ENCODE measurements at places on chromosomes 3 and 15. TPM values are rescaled to one million over a fixed set of nuclear protein-coding genes. Genes with fewer than 3 reads are reported as not detected.

GRCh38 chr3:141401095-141401494, 32.8 kb downstream of the ZBTB38 start:
- DNase-seq, result no peak
- peaks cover 41% of the 10 kb centered on the region for H3K36me3 ChIP-seq
- no peaks in the 10 kb centered on the region for H3K27me3 ChIP-seq
- H3K4me1 ChIP-seq, result peaks cover 36% of the 10 kb centered on the region
- H3K4me3 ChIP-seq, result no peak overlapping the region
- peak overlapping the region; percentile 95 for H3K27ac ChIP-seq

DNA sequence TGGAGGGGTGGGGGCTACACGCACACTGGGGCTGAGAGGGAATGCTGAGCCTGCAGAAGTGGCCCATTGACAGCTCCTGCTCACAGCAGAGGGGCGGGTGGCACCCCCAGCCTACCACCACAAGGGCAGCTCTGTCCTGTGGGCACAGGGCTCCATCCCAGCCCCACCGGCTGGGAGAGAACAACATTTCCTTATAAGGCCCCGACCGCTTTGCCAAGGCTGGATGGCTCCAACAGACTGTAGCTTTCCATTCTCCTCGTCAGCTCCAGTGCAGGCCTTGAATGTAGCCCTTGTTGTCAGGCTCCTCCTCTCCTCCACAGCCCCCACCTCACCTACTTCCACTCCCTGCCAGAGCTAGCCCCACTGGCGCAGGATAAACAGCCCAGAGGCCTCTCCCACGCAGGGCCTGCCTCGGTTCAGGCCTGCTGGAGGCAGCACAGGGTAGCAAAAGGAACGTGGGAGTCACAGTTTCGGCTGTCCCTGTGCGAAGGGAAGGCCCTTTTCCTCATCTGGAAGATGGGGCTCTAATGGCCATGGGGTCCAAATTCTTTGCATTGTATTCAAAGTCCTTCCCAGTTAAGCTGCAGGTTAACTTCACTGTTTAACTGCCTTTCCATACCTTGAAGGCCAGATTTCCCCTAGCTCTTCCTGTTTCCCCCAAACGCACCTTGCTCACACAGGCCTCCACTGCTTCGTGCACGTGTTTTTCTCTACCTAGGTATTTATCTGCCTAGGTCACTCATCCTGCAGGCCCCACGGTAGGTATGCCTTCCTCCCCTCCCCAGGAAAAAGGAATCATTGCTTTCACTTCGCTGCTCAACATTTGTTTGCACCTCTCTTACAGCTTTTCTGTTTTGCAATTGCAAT, 101.6 kb upstream of the LPP start:
- peak; percentile 79 for DNase-seq
- H3K27ac ChIP-seq, result no peak overlapping the region
- no peak overlapping the region for H3K4me3 ChIP-seq

The C3orf20 gene
- total RNA-seq, result not detected

GRCh38 chr3:38646630-38647029, 2.9 kb downstream of the SCN5A start:
- no peak overlapping the region for H3K27ac ChIP-seq
- H3K4me1 ChIP-seq, result no peaks in the 10 kb centered on the region
- peaks cover 42% of the 10 kb centered on the region for H3K27me3 ChIP-seq
- H3K36me3 ChIP-seq, result no peaks in the 10 kb centered on the region
- no peak for DNase-seq

GRCh38 chr15:51801391-51801835, 28.0 kb upstream of the TMOD3 start:
- no peaks in the 10 kb centered on the region for H3K4me1 ChIP-seq
- no peaks in the 10 kb centered on the region for H3K27me3 ChIP-seq
- H3K4me3 ChIP-seq, result no peak overlapping the region
- H3K36me3 ChIP-seq, result no peaks in the 10 kb centered on the region
- peak; percentile 48 for DNase-seq

DNA sequence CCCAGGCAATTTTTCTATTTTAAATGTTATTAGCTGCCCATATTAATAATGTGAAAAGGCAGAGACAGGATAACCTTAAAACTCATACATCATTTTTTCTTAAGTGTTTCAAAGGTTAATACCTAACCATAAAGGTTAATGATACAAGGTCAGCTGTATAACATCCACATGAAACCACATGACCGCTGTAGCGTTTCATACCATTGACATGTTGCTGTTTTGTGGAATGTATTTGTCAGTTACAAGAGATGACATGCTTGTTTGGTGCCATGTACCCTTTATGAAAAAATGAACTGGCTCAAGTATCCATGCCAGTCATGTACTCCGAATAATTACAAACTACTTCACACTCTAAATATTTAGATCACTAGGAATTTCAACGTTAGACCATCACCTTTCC, 207.4 kb downstream of the FMN1 start:
- no peak overlapping the region for H3K27ac ChIP-seq
- H3K4me1 ChIP-seq, result no peaks in the 10 kb centered on the region
- no peak for DNase-seq
- H3K4me3 ChIP-seq, result no peak overlapping the region
- no peaks in the 10 kb centered on the region for H3K27me3 ChIP-seq

GRCh38 chr15:92724144-92724543, 68.6 kb upstream of the FAM174B start:
- H3K36me3 ChIP-seq, result no peaks in the 10 kb centered on the region
- no peak overlapping the region for H3K27ac ChIP-seq
- no peak overlapping the region for H3K4me3 ChIP-seq
- no peaks in the 10 kb centered on the region for H3K27me3 ChIP-seq

GRCh38 chr3:153448151-153448829, 286.3 kb downstream of the RAP2B start:
- no peaks in the 10 kb centered on the region for H3K4me1 ChIP-seq
- H3K27me3 ChIP-seq, result no peaks in the 10 kb centered on the region
- no peak overlapping the region for H3K4me3 ChIP-seq
- DNase-seq, result no peak
- no peaks in the 10 kb centered on the region for H3K36me3 ChIP-seq
- H3K27ac ChIP-seq, result no peak overlapping the region

The DLEC1 gene
- 0.19 TPM for total RNA-seq

- H3K27me3 ChIP-seq, result no peaks in the 10 kb centered on the region
- H3K4me3 ChIP-seq, result no peak overlapping the region
- H3K4me1 ChIP-seq, result no peaks in the 10 kb centered on the region
- no peaks in the 10 kb centered on the region for H3K36me3 ChIP-seq
- H3K27ac ChIP-seq, result no peak overlapping the region
- peak; percentile 57 for DNase-seq
Observed at GRCh38 chr3:55634345-55634744, 147.2 kb upstream of the WNT5A start.

The CCDC13 gene
- 1.3 TPM for total RNA-seq

The FETUB gene
- not detected for total RNA-seq

GRCh38 chr3:181913254-181913653, 201.5 kb downstream of the SOX2 start:
- no peak overlapping the region for H3K4me3 ChIP-seq
- H3K27me3 ChIP-seq, result no peaks in the 10 kb centered on the region
- H3K36me3 ChIP-seq, result no peaks in the 10 kb centered on the region
- H3K4me1 ChIP-seq, result peaks cover 3% of the 10 kb centered on the region
- peak; percentile 41 for DNase-seq
- no peak overlapping the region for H3K27ac ChIP-seq

The LRRC49 gene
- total RNA-seq, result 4.7 TPM

DNA sequence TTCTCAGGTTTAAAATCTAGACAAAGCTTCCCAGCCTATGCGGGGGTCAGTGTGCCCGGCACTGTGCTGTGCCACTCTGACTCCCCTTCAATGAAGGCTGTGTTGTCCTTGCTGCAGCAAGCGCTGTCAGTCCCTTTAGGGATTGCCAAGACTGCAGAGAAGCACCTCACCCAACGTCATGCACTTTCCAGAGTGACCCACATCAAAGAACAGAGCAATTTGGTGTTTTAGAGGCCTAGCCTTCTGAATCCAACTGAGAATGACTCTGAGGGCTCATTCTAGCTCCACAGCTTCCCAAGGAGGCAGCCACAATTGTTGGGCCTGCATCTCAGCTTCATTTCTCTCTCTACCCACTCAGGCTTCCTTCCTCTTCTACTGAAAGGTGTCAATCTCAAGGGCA, 26.4 kb downstream of the SLC9A9 start:
- H3K36me3 ChIP-seq, result no peaks in the 10 kb centered on the region
- H3K27me3 ChIP-seq, result no peaks in the 10 kb centered on the region
- no peak overlapping the region for H3K4me3 ChIP-seq
- no peak overlapping the region for H3K27ac ChIP-seq
- no peak for DNase-seq

- no peak overlapping the region for H3K4me3 ChIP-seq
- H3K27me3 ChIP-seq, result no peaks in the 10 kb centered on the region
- H3K36me3 ChIP-seq, result no peaks in the 10 kb centered on the region
- no peaks in the 10 kb centered on the region for H3K4me1 ChIP-seq
Observed at GRCh38 chr15:95302206-95302605, 1028.3 kb upstream of the NR2F2 start.

The ACAA1 gene
- 69.4 TPM for total RNA-seq

- no peak overlapping the region for H3K27ac ChIP-seq
- peaks cover 39% of the 10 kb centered on the region for H3K4me1 ChIP-seq
- H3K27me3 ChIP-seq, result peaks cover 14% of the 10 kb centered on the region
- DNase-seq, result no peak
- no peaks in the 10 kb centered on the region for H3K36me3 ChIP-seq
Observed at GRCh38 chr15:70272565-70273355, 175.0 kb upstream of the TLE3 start.

GRCh38 chr3:195715134-195715533, 5.6 kb upstream of the MUC20 start:
- H3K4me1 ChIP-seq, result no peaks in the 10 kb centered on the region
- H3K4me3 ChIP-seq, result no peak overlapping the region
- no peak for DNase-seq
- H3K27me3 ChIP-seq, result peaks cover 14% of the 10 kb centered on the region
- H3K27ac ChIP-seq, result no peak overlapping the region
- H3K36me3 ChIP-seq, result no peaks in the 10 kb centered on the region

- no peaks in the 10 kb centered on the region for H3K27me3 ChIP-seq
- peak; percentile 90 for DNase-seq
- H3K4me1 ChIP-seq, result peaks cover 73% of the 10 kb centered on the region
Observed at GRCh38 chr15:67080900-67081431, 15.6 kb downstream of the SMAD3 start.

The CHRNA7 gene
- 1.5 TPM for total RNA-seq

The TJP1 gene
- 118 TPM for total RNA-seq

DNA sequence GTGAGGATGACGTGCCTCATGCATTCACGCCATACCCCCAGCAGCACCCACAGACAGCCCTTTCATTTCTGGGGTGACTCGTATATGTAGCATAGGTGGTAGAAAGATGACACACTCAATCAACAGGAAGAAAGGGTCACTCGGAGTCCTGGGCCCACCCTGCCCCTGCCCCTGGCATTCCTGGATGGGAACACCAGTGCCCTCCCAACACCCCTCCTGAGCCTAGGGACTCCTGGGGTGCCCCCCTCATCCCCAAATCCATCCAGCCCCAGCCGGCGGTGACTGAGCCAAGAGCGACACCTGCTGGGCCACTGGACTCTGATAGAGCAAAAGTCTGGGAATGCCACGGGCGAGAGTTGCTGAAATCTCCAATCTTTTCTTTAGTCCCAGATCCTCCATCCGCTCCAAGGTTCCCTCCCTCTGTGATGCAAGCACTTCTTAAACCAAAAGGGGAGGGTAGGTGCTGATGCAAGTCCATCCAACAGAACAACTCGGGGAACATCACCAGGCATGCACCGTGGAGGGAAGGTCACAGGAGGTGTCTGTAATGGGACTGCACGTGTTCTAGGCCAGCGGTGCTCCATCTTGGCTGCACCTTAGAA, 31.1 kb downstream of the ACAN start:
- H3K4me1 ChIP-seq, result peaks cover 3% of the 10 kb centered on the region
- H3K27me3 ChIP-seq, result no peaks in the 10 kb centered on the region
- H3K27ac ChIP-seq, result no peak overlapping the region
- H3K36me3 ChIP-seq, result no peaks in the 10 kb centered on the region
- no peak overlapping the region for H3K4me3 ChIP-seq
- peak; percentile 3 for DNase-seq

DNA sequence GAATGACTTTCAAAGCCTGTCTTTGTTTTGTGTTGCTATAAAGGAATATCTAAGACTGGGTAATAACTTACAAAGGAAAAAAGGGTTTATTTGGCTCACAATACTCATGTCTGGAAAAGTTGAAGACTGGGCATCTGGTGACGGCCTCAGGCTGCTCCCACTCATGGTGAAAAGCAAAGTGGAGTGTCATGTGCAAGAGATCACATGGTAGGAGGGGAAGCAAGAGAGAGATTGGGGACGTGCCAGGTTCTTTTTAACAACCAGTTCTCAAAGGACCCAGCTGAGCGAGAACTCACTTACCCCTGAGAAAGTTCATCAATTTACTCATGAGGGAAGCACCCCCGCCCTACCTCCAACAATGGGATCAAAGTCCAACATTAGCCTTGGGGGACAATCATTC, 929.4 kb downstream of the ROBO1 start:
- no peaks in the 10 kb centered on the region for H3K27me3 ChIP-seq
- peaks cover 6% of the 10 kb centered on the region for H3K4me1 ChIP-seq
- H3K27ac ChIP-seq, result no peak overlapping the region
- no peak for DNase-seq
- no peaks in the 10 kb centered on the region for H3K36me3 ChIP-seq
- no peak overlapping the region for H3K4me3 ChIP-seq

The CHRNA5 gene
- 1.5 TPM for total RNA-seq

DNA sequence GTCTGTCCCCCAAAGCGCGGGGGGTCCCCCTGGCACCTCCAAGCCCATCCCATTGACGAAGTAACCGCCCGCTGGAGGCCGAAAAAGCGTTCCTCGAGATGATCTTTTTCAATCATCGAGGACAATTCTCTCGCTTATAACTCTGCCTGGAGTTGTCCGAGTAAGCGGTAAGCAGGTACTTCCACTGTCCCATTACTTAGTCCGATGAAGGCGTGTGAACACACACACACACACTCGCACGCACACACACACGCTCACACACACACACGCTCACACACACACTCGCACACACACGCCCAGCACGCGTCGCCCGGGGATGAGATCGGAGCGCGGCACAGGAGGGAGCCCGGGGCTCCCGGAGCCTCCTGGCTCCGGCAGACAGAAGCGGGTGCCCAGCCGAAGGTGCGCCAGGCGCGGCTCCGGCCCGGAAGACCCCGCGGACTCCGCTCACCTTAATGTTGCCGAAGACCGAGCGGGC, 430 bp downstream of the SLCO2A1 start:
- peaks cover 11% of the 10 kb centered on the region for H3K27me3 ChIP-seq
- no peak overlapping the region for H3K27ac ChIP-seq
- peak; percentile 35 for DNase-seq
- peaks cover 6% of the 10 kb centered on the region for H3K4me1 ChIP-seq

- no peaks in the 10 kb centered on the region for H3K27me3 ChIP-seq
- peaks cover 3% of the 10 kb centered on the region for H3K36me3 ChIP-seq
- peaks cover 27% of the 10 kb centered on the region for H3K4me1 ChIP-seq
Observed at GRCh38 chr3:14472471-14473351, 67.4 kb downstream of the GRIP2 start.

- H3K27ac ChIP-seq, result no peak overlapping the region
- no peak overlapping the region for H3K4me3 ChIP-seq
- DNase-seq, result peak; percentile 31
- H3K4me1 ChIP-seq, result no peaks in the 10 kb centered on the region
Observed at GRCh38 chr3:173109143-173109542, 31.9 kb downstream of the SPATA16 start.

The CAMK2N2 gene
- total RNA-seq, result 2.6 TPM

- no peak overlapping the region for H3K27ac ChIP-seq
- no peak for DNase-seq
- peaks cover 6% of the 10 kb centered on the region for H3K4me1 ChIP-seq
- no peaks in the 10 kb centered on the region for H3K36me3 ChIP-seq
- no peak overlapping the region for H3K4me3 ChIP-seq
Observed at GRCh38 chr15:48888191-48888590, 10.3 kb downstream of the EID1 start.

- H3K36me3 ChIP-seq, result no peaks in the 10 kb centered on the region
- peaks cover 38% of the 10 kb centered on the region for H3K4me1 ChIP-seq
- peak within 1 kb of the TSS; percentile 36 for H3K4me3 ChIP-seq
- H3K27me3 ChIP-seq, result no peaks in the 10 kb centered on the region
- peak; percentile 44 for DNase-seq
- H3K27ac ChIP-seq, result peak within 1 kb of the TSS; percentile 2
Observed at GRCh38 chr3:159839561-159840379, 148.9 kb upstream of the IL12A start.

The RAF1 gene
- total RNA-seq, result 80.9 TPM

The PPP1R14D gene
- total RNA-seq, result not detected
